ENCODE measurements at places on chromosomes 4 and X.

DNA sequence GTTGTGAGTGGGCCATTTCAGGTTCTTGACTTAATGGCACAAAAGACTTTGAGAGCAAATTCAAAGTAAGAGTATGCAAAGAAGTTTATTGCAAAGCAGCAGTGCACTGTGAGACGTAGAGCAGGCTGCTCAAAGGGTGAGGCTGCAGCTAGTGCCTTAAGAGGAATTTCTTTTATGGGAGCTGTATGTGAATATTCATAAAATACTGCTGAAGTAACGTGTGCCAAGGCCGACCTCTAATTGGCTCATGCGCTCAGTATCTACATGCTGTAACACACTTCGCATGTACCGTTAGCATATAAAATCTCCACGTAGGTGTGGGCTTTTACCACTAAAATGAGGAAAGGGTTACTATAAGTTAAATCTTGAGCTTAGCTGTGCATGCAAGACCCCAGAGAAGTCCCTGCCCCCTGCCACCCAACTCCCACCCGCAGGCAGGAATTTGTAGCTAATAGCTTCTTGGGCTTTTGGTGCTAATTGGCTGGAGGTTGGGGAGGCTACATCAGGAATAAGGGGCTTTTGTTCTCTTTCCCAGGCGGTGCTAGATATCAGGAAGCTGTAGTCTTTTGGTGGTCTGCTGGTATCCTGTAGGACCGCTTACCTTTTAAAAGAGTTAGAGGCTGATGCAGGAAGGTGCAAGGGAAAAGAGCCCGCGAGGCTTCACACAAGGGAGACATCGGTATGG is 47.6 kb downstream of the FSTL5 start:
- no peak for DNase-seq

DNA sequence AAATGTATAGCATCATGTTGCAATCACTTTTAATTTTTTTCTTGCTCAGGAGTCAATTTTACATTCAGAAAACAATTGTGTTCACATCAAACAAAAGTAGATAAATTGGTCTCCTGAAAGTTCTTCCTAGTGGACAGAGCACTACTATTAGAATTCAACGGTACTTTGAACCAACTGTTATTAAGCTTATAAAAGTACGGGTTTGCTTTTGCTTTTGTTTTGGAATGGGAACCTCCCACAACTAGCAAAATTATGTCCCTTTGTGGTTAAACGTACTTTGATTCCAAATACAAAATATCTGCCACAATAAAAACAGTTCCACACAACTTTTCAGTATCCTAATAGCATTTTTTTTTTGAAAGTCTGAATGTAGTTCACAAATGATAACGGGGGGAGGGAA is 8.6 kb upstream of the MAPK10 start:
- no peak for DNase-seq

- no peak for DNase-seq
Observed at GRCh38 chr4:14987054-14987453, 15.2 kb upstream of the CPEB2 start.

DNA sequence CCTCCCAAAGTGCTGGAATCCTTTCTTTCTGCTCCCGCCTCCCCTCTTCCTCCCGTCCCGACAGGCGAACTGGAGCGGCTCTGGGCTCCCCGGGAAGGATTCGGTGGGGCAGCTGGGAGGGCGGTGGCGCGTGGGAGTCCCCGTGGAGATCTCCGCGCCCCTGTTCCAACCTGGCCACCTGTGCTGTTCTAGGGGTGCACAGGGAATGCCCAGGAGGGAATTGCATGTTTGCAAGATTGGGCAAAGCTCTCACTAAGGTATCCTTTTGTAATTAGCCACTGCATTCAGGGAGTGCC is 11.2 kb upstream of the ELF4 start:
- no peak for DNase-seq

DNA sequence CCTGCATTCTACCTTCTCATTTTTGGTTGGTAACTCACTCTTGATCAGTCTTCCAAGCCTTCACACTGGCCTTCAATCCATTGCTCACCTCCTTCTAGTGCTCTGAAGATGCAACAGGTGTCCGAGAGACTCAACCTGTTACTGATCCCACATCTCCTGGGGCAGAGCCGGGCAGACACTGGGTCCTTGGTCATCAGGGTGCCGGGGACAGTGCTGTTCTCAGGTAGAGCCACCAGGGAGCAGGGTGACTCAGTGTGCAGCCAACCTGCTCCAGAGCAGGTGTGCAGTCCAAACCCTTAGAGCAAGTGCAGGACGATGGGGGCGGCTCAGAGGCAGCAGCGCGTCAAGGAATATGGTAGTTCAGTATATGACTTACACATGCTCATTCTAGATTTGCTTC is 188.4 kb downstream of the DHX15 start:
- DNase-seq, result no peak

- DNase-seq, result no peak
Observed at GRCh38 chr4:35734381-35735098, 509.8 kb downstream of the ARAP2 start.
